ENCODE measurements at places on chromosomes 6 and 20.

DNA sequence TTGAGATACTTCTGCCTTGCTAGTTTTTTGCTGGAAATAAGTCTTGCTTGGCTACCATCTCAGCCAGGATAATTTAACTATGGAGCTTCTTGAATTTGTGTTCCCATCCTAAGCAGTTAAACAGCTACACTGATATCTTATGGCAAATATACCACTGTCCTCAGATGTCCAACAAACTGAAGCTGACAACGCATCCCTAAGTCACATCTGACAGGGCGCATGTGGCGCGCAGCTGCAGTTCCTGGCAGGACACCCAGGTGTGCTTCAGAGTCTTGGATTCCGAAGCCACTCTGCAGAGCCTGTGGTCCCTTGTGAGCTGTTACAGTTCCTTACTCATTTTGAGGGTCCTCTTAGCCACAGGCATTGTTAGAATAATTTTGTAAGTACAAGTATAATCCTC is 127.9 kb downstream of the WDR27 start:
- DNase-seq, result no peak

GRCh38 chr6:15352845-15353244 is 107.0 kb downstream of the JARID2 start:
- DNase-seq, result no peak

- no peak for DNase-seq
These were observed 220.9 kb downstream of the KIF16B start for GRCh38 chr20:16352321-16352720.

DNA sequence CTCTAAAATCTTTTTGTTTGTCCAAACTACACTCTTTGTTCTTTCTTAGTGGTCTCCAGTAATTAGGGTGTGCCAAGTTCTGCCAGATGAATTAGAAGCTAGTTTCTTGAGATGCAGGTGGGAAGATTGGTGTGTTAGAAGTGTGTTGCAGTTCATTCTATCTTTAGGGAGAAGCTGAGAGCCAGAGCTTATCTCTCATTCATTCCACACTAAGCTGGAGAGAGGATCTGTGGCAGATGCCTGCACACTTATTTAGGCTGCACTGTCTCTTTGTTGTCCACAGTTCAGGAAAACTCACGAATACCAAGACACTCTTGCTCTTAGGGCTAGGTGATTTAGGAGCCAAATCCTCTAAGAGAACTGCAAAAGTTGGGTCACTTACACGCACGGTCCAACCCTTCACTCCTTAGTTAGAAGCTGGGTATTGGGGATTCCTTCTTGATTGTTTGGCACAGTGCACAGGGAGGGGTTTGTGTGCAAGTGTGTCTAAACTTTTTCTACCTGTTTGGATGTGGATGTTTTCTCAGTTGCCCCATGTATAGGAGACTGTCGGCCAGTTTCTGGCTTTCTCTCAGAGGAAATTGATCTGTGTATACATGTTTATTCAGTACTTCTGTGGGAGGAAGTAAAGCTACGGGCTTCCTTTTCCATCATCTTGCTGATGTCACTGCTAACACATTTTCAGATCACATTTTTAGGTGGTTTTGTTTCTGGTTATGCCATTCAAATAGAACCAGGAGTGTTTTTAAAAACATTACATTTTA is 49.5 kb downstream of the SMAP1 start:
- DNase-seq, result no peak

DNA sequence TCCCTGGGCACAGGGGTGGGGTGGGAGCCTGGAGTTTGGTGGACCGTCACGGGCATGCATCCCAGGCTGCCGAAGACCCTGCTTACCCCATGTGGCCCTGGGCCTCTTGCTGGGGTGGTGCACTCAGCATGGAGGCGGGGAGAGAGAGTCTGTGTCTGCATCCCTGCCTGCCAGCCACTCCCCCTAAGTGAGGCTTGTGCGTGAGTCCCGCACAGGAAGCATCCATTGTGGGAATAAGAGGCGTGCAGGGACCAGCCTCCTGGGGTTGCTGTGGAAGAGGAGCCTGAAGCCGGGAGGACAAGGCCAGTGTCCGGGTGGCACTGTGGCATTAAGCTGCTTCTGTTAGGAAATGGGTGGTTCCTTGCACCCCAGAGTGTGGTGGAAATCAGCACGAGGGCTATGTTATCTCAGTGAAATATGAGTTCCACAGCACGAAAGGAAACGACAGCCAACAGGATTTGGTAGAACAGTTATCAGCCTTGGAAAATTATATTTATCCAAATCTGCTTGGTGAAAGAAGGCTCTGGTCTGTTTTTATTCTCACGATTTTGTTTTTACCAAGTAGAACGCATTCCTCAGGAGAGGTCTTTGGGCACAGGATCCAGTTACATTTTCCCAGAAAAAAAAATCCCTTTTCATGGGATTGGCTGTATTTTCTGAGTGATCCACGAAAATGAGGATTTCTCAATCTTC is 35.7 kb downstream of the CDH4 start:
- DNase-seq, result no peak

- DNase-seq, result no peak
These were observed 45.8 kb upstream of the VSTM2L start for GRCh38 chr20:37856932-37857660.

- DNase-seq, result no peak
These were observed 111.2 kb downstream of the PDE7B start for GRCh38 chr6:135962731-135963130.

GRCh38 chr20:8399947-8400346 is 267.9 kb downstream of the PLCB1 start:
- DNase-seq, result no peak

- no peak for DNase-seq
These were observed 31.4 kb downstream of the FYN start for GRCh38 chr6:111841822-111842221.

- DNase-seq, result no peak
These were observed 18.9 kb downstream of the GCLC start for GRCh38 chr6:53526000-53526399.

DNA sequence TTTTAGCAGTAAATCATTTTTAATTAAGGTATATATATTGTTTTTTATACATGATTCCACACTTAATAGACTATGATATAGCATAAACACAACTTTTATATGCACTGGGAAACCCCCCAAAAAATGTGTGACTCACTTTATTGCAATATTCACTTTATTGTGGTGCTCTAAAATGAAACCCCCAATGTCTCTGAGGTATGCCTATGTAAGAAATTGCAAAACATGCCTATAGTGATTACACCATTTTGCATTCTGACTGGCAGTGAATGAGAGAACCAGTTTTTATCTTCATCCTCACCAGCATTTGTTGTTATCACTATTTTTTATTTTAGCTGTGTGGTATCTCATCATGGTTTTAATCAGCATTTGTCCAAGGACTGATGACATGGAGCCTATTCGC is 8.5 kb upstream of the CST11 start:
- no peak for DNase-seq

- peak; percentile 54 for DNase-seq
These were observed 245.1 kb downstream of the FOXA2 start for GRCh38 chr20:22339091-22339881.

GRCh38 chr6:156725712-156726111 is 51.5 kb upstream of the ARID1B start:
- no peak for DNase-seq

DNA sequence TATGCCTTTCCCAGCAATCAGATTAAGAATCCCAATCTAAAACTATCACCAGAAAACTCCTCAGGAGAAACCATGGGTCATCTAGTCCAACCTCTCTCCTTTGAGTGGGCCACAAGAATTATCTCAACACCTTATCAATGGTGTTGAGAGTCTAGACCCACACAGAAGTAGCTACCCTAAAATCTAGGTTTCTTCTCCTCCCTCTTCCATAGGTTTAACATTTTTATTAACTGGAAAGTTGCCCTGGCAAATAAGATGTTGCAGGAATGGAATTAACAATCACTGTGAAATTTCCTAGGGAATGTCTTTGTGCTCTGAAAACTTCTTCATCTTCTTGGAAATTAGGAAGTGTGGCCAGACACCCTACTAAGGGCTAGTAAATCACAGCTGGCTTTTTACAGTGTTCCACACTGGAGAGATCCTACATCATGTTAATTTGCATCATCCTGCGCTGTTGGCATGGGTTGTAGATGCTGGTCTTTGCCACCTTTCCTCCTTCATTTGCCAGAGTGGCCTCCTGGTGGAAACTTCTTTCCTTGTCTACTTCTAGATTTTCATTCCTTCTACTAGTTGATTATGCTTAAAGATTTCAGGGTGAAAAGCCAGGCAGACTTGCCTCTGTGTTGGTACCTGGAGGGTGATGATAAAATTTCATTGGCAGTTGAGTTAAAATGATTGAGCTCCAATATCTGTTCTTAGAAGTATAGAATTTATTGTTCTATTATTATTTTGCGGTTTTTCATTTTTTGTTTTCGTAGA is 2.7 kb downstream of the TNFAIP3 start:
- DNase-seq, result no peak

- no peak for DNase-seq
These were observed 2.4 kb downstream of the PGM3 start for GRCh38 chr6:83190626-83191025.

- DNase-seq, result no peak
These were observed 536.3 kb downstream of the CDH26 start for GRCh38 chr20:60494476-60494875.

DNA sequence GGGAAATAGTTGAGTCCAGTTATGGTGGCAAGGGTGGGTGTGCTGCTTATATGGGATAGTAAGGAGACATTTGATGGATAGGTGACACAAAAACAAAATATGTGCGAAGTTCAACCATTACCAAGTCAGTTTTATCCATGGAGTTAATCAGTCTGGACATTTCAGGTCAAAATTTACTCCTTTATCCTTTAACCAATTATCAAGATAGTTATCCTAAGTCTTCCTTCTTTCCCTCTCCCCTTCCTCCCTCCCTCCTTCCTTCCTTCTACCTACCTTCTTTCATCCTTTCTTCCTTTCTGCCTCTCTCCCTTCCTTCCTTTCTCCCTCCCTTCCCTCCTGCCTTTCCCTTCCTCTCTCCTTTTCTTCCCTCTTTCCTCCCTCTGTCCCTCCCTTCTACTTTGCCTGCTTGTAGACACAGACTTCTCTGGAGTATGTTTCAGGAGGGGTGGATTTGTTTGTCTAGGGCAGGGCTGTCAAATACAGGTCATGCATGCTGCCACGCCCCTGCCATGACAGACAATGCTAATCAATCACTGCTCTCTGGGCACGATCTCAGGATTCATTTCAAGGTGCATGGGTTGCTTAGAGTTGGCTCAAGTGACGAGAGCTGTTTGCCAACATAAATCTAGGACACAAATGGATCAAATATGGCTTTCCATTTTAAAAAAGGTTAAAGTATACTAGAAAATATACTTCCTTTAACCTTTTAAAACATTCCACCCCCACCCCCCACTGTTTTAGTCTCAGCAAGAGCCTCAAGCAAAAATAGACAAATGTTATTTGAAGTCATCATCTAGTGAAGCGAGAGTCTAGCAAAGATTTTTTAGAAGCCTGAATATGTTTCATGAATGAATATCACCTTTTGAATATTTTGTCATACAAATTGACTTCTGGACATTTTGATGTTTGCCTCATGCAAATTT is 281.6 kb upstream of the CITED2 start:
- no peak for DNase-seq

DNA sequence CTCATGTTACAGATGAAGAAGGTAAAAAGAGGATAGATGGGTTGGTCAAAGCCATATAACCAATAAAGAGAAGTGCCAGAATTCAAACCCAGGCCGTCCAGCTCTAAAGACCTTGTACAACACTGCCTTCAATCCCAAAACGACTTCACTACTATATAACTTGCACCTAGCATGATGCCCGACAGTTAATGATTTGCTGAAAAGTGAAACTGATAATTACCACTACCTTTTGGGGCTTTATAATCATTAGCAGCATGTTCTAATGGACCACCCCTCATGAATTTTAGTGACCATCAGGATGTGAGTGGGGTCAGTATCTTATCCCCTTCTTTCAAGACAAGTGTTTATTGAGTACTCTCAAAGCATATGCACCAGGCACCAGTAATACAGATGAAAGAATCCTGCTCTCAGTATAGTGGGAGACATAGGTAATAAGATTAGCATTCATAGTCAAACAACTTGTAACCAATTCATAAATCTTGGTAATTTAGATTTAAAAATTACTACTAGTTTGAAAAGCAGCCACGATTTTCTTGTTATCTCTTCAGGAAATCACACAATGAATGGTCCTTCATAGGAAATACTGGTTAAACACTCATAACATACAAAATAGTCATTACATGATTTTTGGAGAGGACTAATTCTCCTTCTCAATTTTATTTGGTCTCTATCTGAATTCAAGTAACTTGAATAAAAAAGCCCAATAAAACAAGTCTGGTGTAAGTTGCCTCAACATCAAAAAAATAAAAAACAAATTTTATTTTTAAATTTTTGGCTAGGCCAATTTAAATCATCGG is 98.0 kb downstream of the EPB41L2 start:
- DNase-seq, result no peak

DNA sequence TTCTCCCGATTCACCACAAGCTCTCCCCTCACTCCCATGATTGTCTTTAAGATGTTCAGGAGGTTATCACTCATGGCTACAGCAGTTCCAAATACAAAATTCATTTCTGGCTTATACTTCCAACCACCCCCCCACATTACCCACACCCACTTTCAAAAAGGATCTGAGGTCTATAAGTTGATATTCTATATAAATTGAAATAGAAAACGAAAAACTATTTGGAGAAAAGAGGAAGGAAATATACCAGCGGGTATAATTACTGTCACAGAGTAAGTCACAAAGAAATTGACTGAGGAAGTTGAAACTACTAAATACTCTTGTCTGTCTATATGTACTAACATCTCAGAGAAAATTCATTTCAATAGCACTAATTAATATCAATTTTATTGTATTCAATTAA is 112.7 kb upstream of the TNFAIP3 start:
- no peak for DNase-seq

DNA sequence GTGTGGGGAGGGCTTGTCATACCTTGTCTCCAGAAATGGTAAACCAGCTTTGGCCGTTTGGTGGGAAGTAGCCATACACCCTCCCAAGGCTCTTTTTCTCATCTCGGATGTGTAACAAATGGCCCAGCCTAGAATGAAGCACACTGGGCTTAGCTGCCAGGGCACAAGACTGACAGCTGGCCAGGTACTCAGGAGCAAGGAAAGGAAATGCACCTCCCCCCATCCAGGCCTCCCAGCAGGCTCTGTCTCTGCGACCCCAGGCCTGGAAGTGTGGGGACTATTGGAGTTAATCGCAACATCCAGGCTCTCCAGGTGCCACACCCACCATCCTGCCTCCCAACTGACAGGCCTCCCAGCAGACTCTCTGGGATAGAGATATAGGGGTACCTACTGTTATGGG is 43.0 kb downstream of the MRS2 start:
- DNase-seq, result no peak

DNA sequence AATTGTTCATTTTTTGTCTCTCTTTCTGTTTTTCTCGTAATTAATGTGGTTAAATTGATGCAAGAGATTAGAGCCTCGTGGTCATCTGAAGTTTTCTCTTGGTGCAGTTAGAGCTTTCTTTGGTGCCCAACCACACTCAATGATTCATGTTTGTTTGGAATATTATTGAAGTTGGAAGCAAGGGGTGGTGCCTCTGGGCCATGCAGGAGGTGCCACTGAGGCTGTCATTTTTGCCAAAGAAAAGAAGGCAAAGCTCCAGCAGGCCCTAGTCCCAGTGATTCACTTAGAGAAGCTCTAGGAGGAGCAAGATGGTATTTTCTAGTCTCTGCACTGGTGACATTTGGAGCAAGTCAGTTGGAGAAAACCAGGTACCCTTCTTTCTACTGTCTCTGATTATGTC is 144.5 kb upstream of the RALGAPA2 start:
- DNase-seq, result no peak

- DNase-seq, result no peak
These were observed 12.3 kb upstream of the SSTR4 start for GRCh38 chr20:23022849-23023248.

GRCh38 chr6:21085211-21085610 is 508.3 kb upstream of the SOX4 start:
- DNase-seq, result no peak

- DNase-seq, result no peak
These were observed 101.2 kb downstream of the MYO6 start for GRCh38 chr6:75850026-75850833.
